ENCODE measurements at places on chromosomes 6 and 20.

GRCh38 chr6:3471711-3472110, 14.9 kb upstream of the SLC22A23 start:
- no peak for DNase-seq

- DNase-seq = no peak
Measured at GRCh38 chr6:143621159-143621873, 56.4 kb upstream of the PHACTR2 start.

DNA sequence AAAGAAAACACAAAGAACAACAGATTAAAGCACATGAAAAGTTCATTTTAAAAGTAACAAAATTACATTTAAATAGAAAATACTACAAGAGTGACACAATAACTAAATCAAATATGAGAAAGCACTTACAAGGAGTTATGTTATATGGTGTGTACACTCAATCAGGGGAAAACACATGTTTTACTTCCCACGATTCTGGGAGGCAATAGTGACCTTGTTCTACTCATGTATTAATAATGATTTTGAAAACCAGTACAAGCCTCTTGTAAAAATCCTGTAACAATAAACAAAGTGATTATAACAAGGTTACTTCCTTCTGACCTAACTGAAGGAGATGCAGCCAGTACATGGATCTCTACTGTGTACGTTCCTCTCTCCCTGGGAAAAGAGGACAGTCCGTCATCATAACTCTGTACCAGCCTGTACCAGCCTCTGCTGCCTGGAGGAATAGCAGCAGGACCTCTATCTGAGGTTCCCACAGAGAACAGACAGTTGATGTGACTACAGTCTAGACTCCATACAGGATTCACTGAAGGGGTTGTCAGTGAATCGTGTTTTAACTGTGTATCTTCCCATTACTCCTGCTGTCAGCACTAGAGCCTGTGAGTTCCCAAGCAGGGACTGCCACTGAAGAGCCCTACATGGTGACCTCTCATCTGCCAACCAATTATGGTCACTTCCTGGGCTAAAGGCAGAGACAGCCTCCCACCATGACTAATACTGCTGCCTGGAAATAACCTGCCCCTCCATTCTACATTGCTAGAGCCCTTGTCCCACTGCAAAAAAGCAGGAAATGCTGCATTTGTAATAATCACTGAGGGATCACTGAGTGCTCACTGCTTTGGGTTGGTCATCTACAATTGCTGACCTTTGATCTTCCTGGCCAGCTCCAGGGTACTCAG, 149.7 kb downstream of the KIF16B start:
- no peak for DNase-seq

GRCh38 chr6:84042603-84043002, 9.0 kb downstream of the MRAP2 start:
- no peak for DNase-seq

- DNase-seq = no peak
Measured at GRCh38 chr6:73586416-73586974, 65.7 kb upstream of the EEF1A1 start.

DNA sequence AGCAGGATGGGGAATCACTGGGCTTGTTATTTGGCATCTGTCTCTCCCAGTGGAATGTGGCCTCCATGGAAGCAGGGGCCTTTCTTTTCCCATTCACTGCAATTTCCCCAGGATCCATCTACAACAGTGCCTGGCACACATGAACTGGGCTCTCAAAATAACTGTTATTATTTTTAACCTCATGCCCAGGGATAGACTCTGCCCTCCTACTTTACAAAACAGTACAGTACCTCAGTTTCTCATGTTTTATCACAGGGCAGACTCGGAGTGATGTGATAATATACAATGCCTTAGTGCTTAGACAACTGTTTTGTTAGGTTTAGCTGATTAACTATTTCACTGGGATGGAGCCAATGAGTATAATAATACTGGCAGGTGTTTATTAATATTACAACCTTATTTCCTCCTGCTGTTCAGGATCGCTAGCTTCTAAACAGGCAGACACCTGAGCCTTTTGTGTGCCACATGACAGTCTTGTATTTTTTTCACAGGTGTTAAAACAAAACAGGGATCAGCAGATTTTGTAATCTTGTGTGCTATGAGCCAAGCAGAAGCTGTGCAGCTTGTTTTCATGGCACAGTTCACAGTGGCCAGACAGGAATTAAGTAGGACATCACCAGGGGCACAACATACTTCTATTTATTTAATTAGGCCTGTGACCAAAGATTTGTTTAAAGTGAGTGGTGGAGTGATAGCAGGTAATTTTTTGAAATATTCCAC, 157.7 kb upstream of the EYA4 start:
- peak; percentile 10 for DNase-seq

DNA sequence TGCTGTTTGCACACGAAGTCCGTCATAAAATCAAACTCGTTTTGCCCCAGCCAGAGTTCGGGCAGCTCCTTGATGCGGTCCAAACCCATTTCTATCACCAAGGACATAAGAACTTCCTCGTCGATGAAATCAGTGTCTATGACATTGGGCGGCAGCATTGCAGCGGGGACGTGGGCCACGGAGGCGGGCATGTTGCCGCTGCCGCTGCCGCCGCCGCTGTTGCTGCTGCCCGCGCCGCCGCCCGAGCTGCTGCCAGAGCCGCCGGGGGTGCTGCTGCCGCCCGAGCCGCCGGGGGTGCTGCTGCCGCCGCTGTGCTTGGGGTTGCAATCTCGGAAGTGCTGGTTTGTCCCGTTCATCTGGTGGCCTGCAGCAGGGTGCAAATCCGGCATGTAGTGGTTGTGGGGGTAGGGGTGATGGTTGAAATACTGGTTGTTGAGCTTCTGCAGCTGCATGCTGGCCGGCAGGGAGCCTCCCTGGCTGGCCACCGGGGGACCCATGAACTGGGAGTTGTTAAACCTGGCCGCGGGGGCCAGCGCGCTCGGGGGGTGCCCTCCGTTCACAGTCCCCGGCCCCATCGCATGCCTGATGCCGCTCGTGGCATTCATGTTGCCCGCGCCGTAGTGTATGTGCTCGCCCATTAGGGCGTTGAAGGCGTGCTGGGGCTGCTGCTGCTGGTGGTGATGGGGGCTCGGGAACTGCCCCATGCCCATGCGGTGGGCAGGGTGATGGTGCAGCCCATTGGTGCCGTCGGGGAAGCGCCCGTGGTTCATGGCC, 1.1 kb downstream of the CITED2 start:
- DNase-seq = no peak

DNA sequence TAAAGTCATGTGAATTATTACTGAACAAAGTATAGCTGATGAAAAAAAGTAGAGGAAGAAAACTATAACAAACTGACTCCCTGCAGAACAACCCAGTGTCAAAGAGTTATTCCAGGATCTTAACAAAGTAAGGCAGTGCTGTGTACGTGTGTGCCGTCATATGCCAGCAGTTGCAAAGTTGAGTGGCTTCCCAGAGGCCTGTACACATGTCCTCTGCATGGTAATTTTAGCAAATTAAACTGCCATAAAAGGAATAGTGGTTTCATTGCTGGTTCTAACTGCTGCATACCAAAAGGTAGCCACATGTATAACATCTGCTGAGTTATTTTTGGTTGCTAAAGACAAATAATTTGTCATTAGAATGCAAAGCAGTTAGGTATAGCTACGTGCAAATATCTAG, 44.8 kb downstream of the RIPOR2 start:
- no peak for DNase-seq

- no peak for DNase-seq
Measured at GRCh38 chr6:35258336-35258735, 1.2 kb upstream of the ZNF76 start.

- no peak for DNase-seq
Measured at GRCh38 chr6:55250400-55250799, 76.1 kb downstream of the HCRTR2 start.

GRCh38 chr6:136964398-136964797, 42.3 kb downstream of the SLC35D3 start:
- no peak for DNase-seq

DNA sequence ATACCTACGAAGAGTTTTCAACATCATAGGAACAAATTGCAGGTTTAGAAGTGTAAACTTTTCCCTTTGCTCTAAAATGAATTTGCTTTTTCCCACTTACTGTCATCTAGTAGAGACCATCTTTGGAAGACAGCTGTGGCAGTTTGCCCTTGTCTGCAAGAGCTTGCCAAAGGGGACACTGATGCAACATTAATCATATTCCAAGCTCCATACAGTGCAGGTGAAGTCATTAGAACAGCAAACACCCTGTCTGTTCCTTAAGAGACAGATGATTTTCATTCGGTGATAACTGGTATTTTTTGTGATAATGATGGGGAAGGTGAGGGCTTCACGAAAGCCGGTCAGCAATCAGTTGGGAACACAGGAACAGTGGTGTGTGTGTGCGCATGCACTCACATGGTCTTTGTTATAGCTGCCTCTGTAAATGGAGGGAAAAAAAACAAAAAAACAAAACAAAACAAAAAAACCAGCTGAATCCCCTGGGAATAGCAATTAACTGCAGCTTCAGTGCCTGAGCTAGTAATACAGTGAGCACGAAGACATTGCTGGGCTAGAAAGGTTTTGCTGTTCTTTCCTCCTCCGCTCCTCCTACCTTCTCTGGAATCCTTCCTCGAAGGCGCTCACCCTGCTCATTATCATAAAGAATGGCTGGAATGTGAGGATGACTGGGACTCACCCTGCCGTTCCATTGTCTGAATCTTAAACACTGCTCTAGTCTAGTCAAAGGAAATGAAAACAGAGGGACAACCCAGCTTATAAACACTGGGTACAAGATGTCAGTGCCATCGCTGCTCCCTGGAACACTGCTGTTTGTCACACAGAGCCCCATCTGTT, 35.2 kb upstream of the KIF13A start:
- DNase-seq = no peak

GRCh38 chr6:124795643-124796463, 166.4 kb upstream of the RNF217 start:
- no peak for DNase-seq

DNA sequence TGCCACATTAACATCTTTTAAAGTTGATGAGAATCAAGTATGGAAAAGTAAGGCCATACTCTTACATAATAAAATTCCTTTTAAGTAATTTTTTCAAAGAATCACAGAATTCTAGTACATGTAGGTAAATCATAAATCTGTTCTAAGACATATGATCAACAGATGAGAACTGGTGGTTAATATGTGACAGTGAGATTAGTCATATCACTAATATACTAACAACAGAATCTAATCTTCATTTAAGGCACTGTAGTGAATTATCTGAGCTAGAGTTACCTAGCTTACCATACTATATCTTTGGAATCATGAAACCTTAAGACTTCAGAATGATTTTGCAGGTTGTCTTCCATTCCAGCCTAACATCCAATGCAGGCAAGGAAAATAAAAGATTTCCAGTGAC, 11.6 kb downstream of the PLN start:
- no peak for DNase-seq

DNA sequence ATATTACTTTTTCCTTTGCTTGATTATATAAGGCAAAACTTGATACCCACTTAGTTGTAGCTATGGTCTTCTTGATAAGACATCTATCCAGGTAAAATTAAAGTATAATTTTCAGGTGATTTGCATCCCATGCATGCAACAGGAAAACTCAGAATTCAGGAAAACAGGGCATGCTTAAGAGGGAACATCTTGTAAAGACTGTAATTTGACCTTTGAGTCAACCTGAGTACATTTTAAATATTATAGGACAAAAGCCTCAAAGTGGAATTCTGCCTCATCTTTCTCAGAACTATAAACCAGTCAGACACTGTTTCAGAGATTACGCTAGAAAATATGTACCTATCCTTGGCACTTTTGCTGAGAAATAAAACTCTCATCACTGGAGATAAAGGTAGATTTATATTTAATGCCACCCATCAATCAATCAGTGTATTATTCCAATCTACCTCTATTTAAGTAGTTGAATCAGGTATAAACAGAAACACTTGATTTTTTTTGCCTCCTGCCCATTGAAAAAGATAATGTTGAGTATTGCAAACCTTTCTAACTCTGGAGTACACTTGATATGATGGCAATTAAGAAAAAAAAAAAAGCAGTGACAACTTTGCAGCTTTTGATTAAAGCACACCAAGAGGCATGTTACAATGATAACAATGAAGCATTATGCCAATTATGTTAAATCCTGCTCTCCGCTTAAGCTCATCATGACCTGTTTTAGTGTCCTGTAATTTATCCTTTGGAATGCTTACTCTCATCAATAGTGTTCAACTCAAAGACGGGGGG, 2.8 kb downstream of the CITED2 start:
- DNase-seq = no peak

DNA sequence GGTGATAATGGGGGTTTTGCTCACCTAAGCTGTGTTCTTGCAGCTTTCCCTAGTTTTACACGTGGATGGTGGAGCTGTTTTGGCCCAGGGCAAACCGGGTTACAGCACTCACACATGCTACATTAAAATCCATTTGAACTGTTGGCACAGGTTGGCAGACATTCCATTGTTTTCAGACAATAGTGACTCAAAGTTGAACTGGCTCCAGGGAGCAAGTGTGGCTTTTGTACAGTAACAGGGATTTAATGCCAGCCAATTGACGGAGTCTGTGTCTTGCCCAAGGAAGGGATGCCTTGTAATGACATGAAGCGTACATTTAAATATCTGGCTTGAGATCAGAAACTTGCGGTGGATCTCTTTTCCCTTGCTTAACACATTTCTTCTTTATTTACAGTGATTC, 183.1 kb downstream of the DTNBP1 start:
- DNase-seq = no peak

DNA sequence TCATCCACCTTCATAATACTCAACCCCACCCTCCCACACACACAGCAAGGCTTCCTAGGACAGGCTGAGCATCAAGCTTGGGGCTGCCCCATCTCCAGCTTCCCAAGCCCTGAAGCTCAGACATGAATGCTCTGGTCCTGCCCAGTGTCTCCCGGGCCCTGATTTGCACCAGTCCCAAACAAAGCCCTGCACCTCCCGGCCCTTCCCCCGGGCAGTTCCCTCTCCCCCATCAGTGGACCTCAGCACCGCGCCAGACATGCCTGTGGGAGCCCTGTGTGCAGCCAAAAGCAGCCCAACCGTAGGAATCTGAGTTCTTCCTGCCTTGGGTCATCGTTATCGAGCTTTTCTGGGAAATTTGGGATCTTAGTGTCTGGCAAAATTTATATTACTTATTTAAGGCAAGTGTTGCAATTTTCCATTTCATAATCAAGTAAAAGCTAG, 63.5 kb downstream of the THBS2 start:
- DNase-seq = no peak

DNA sequence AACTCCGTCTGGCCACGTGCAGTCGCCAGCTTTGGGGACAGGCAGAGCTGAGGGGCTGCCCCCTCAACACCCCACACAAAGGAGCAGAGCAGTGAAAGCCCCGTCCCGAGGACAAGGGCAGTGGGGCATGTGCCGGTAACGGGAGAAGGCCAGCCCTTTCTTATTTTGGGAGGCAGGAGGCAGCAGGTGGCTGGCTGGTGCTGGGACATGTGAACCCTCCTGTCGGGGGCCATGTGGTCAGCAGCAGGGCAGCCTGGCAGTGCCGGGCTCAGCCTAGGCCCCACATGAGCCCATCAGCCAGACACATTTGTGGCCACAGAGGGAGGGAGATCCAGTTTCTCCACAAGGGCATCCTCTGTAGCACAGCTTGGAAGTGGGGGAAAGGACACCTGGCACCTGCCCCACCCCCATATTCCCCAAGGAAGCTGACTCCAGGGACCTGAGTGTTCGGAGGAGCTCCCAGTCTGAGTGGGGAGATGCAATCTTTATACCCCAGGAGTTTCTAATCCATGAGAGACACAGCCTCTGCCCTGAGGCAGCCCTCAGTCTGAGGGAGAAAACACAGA, 137.6 kb downstream of the MRPL14 start:
- DNase-seq = no peak
